Activated CD4-positive, alpha-beta T cell treated with anti-CD3 and anti-CD28 coated beads, Interleukin-2, amount 50 U/mL, for 1 hour (primary cell): ENCODE measurements at places on chromosomes 12 and 14.
A peak's percentile ranks its signal among the peaks of the same experiment; 100 is the strongest.

GRCh38 chr14:97942921-97943320 lies 1145.7 kb downstream of the VRK1 start:
- DNase-seq = no peak

- DNase-seq = no peak
These were observed 95.1 kb upstream of the COCH start for GRCh38 chr14:30779210-30779609.

- no peak for DNase-seq
These were observed 594 bp upstream of the EXOC3L4 start for GRCh38 chr14:103093856-103094405.

DNA sequence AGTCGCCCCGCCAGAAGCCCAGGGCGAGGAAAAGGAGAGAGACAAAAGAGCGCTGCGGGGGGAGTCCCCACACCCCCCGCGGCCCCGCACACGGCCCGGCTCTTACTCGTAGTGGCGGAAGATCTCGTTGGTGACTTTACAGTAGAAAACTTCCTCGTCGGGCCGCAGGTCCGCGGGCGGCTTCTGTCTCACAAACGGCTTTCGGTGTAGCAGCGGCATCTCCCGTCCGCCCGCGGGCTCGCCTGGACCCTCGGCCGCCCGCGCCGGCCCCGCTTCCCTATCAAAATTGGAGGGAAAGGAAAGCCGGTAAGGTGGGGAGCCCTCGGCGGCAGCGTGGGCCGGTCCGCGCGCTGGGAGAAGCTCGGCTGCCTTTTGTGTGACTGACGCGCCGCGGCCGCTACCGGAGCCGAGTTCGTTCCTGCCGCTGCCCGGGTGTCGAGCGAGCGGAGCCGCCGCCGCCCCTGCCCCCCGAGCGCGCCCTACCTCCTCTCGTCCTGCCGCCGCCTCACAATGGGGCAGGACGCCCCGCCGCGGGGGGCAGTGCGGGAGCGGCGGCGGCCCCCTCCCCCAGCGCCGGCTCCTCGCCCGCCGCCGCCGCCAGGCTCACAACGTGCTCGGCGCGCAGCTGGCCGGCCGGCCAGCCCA lies 652 bp downstream of the BAZ1A start:
- peak; percentile 54 for DNase-seq

GRCh38 chr14:50821510-50822464 lies 9.2 kb downstream of the NIN start:
- peak; percentile 51 for DNase-seq

DNA sequence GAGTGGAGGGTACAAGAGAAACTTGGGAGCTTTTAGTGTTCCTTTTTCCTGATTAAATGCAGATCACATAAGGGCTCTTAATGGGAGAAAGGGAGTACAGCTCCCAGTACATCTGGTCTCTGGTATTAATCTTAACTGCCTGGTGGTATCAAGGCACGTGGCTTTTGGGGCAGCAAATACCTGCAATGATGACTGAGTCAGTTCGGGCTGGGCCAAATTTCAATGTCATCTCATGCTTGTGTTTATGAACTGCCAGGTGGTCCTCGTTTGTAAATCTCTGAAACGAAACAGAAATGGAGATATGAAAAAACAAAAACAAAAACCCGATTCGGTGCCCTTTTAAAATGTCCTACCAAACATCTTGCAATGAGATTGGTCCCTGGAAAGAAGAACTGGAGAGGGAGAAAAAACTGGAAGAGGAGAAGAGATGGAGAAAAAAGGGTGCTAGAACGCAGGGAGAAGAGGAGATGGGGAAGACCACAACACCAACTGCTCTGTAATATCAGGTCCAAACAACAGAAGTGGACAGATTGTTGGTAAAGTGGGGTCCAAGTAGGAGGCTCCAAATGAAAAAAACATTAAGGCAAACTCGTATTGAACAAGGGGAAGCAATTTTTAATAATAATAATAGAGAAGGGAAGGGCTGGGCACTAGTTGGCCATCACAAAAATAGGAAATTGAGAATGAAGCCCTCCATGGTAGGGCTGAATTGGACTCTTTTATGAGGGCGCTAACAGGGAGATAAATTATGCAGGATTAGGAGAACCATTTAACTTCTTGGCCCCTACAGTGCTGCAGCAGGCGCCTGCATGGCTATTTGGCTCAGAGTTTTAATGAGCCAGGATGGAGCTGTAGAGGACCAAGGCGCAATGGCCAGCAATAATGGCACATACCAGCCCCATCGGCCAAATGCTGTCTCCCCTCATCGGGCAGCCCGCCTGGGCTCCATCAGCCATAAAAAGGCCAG lies 45.4 kb upstream of the NPFF start:
- no peak for DNase-seq

DNA sequence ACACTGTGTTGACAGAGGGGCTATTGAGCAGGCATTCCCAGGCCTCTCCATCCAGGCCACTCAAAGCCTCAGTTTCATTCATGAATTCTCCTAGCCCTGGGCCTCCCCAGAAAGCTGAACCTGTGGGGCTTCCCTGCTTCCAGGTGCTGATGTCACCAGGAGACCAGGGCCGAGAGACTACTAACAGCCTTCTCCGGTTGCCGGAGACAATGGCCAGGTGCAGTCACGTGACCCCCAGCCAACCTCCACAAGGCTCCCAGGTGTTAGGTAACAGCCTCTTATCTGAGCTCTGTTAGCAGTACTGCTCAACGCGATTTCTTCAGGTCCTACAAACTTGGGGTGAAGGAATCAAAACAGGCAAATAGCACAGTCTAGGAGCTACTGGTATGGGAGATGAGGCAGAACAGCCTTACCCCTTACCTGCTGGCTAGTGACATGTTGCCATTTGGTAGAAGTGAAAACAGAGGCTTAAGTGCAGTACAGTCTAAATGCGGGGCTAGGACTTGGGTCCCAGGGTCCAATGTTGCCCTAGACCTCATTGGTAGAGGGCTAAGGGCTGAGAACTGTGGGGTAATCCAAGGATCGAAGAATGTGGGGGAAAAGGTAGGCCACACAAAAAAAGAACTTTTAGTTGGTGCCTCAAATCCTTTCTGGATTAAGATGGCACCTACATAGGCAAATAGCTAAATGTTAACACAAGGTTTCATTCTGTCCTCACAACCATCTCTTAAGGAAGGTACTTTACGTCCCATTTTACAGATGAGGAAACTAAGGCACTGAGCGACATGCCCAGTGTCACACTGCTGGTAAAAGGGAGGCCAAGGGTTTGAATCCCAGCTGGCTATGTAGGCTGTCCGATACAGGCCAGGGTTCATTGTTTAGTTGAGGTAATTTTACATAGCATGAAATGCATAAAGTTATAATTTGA lies 3.8 kb downstream of the CCDC88C start:
- DNase-seq = peak; percentile 55

DNA sequence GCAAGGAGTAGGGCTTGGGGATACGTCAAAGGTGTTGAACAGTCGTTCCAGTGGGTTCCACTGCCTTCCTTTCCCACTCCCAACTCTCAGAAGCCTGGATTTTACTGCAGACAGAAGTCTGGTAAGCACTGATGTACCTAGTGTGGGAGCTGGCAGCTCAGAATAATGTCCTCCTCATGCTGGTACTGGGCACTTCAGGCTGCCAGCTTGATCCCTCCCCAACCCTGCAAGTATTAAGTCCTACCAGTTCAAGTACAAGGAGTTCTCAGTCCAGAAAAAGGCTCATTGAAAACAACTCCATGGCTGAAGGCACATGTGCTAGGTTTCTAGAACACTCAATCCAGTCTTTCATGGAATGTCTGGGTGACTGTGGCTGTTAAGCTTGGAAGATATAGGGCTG lies 304.3 kb downstream of the NUAK1 start:
- no peak for DNase-seq

DNA sequence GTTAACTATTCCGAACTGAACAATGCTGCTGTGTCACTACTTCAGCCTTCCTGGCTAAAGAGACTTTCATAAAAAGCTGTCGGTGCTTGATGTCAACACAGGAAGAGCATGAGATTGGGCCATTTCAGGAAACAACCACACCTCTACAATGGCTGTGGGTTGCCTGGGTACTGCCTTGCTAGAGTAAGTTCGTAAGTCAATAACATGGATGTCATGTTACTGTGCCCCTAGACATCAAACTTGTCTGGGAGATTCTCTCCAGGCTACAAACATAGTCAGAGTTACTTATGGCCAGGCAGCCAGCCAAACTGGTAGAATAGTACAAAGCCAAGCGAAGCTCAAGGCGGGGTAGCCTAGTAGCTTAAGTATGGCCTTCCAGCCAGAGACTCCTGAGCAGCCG lies 23.1 kb downstream of the MAX start:
- DNase-seq = no peak

- peak; percentile 74 for DNase-seq
These were observed 6.2 kb downstream of the AMN start for GRCh38 chr14:102928412-102929240.

GRCh38 chr12:5000204-5000603 lies 43.5 kb upstream of the KCNA5 start:
- no peak for DNase-seq

- DNase-seq = no peak
These were observed 42.9 kb downstream of the FLRT2 start for GRCh38 chr14:85572845-85573244.

DNA sequence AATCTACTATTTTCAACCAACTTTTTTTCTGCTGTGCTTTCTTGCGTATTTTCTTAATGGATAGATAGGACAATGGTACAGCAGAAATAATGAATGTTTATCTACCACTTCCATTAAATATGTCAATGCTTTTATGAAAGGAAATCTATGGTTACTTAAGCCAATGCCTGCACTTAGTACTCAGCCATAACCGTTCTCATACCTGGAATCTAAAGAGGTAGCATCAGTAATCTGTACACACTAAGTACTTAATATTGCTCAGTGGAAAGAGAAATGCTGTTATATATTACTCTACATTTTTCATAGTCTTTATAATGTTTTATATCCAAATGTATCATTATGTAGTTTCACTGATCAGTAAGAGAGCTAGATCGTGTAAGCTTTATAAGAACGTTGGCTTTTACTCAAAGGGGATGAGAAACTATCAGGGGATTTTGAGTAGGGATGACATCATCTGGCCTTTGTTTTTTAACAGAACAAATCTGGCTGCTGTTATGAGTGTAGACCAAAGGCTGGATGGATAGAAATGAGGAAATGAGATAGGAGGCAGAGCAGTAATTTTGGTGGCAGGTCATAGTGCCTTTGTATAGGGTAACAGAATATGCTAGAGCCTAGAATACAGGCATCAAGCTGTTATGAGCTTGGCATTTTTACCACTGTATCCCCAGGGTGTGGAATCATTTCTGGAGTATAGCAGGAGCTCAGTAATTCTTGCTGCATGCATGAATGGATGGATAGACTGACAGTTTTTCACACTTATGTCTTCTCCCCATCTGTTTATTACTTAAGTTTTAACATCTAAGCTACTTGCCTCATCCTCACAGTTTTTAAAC lies 34.0 kb downstream of the ALG10B start:
- DNase-seq = no peak

- DNase-seq = peak; percentile 54
These were observed 11.3 kb downstream of the PHLDA1 start for GRCh38 chr12:76020281-76020680.

- DNase-seq = no peak
These were observed 52.0 kb downstream of the SLC38A6 start for GRCh38 chr14:61033054-61033453.

DNA sequence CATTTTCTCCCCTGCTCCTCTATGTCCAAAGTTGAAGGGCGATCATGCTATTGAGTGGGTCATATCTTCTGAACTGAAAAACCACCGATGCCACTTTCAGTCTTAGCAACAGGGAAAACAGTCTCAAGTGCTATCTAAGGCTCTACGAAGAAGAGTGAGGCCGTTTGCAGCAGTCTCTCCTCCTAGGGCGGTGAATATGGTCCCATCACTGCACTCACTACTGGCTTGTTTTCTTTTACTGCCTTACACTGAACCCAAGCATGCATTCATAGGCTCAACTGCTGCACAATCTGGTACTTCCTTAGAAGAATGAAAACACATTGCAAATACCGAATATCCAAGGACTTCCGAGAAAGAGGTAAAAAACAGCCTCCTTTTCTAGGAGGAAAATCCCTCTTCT lies 92.1 kb downstream of the DNAH10 start:
- DNase-seq = no peak

- no peak for DNase-seq
These were observed at the start of gene CMKLR1 for GRCh38 chr12:108338915-108339657. CMKLR1 (minus strand) TSS chr12:108339311; CDS start chr12:108293591, 45,720 bp downstream.

DNA sequence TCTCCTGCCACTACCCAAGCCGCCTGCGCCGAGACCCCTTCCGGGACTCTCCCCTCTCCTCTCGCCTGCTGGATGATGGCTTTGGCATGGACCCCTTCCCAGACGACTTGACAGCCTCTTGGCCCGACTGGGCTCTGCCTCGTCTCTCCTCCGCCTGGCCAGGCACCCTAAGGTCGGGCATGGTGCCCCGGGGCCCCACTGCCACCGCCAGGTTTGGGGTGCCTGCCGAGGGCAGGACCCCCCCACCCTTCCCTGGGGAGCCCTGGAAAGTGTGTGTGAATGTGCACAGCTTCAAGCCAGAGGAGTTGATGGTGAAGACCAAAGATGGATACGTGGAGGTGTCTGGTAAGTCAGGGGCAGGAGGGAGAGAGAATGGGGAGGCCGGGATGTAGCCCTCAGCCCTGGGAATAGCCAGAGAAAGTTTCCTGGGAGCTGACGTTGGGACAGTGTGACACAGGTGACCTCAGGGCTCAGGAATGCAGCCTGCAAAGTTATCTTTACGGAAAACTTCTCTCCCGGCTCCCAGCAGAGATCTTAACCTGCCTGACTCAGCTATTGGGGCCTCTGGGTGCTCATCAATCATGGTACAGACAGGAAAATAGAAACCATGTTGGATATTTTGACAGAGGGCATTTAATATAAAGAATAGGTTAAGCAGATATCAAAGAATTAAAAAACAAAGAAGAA lies 747 bp downstream of the HSPB8 start:
- no peak for DNase-seq

DNA sequence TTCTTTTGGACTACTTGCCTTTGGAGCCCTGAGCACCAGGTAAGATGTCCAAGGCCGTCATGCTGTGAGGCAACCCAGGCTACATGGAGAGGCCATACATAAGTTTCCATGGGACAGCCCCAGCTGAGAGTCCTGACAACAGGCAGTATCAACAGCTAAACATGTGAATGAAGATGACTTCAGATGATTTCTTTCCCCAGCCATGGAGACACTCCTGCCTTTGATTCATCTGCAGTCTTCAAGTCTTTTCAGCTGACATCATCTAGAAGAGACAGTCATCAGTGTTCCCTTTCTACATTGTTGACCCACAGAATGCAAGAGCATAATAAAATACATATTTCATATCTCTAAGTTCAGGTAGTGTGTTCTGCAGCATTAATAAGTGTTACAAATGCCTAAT lies 398.7 kb downstream of the BTG1 start:
- DNase-seq = no peak

GRCh38 chr12:4450551-4451112 lies 5.0 kb upstream of the FGF6 start:
- DNase-seq = no peak
